ENCODE measurements at places on chromosomes 4 and X.

- DNase-seq = no peak
Measured at GRCh38 chr4:54703182-54703581, 45.4 kb downstream of the KIT start.

DNA sequence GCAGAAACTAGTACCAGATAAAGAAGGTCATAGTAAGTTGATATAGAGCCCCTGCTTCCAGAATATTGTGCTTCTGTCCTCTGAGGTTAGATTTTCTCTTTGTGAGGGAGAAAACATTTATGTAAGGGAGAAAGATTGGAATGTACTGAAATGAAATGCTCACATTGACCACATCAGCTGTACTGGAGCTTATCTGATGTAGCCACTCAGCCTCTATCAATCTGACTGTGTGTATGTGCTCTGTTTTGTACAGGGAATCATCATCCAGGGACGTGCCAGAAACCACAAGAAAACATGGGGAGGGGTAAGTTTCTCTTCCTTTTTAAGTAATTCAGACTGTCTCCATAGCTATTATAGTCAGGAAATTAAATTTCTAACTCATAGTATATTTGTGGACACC, 56.8 kb downstream of the PRRG1 start:
- no peak for DNase-seq

DNA sequence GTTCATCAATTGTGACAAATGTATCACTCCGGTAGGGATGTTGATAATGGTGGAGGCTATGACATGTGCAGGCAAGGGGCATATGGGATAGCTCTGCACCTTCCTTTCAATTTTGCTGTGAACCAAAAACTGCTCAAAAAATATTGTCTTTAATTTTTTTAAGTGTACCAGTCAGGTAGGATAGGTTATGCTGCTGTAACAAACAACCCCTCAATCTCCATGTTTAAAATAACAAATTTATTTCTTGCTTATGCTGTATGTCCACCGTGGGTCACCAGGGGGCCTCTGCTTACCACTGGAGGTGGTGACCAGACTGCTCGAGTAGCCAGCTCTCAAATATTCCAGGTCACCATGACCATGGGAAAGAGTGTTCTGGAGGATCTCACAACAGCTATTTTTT, 23.4 kb upstream of the MSX1 start:
- DNase-seq = no peak

DNA sequence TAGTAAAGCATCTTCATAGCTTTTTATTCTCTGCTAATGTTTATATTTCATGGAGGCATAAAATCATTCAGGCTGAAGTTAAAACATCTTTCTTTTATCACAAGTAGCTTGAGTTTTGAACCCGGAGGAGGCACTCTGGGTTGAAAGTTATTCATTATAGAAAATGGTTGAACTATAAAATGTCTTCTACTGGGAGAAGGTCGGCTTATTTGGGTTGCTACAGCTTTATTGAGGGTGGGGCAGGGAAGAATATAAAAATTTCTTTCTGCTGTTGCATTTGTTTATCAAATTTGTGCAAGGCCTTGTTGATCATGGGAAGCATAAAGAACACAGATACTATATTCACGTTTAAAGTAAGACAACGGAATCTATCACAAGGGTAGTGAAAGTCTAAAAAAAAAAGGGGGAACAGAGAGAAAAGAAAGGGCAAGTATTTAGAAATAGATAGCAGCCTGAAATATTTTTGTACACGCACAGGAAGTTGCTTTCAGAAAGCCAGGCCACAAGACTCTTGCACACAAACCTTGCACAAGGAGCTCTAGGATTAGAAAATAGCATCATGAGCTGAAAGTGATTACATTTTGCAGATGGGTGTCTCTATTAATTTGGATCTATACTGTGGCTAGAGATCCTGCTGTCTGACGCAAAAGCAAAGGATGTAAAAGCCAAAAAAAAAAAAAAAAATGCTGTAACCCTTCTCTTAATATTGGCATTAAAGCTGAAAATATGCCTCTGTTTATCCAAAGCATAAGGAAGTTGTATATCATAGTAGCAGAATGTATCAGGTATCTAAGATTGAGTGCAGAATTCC, 37.2 kb upstream of the FAM9C start:
- no peak for DNase-seq

DNA sequence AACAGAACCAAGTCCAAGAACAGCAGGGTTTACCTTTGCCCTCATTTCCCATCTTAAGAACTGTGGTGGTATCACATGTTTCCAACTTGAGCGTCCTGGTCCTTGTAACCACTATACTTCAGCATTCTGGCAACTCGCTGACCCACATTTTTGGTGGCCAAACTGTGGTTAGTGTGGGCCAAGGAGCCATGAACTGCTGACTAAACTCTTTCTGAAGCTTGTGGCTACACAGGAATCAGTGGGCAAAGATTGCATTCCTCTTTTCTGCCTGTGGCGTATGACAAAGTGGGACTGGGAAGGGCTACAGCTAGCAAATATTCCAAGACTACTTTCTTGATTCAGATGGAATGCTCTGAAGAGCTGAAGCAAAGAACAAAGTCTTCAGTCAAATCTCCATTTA, 106.3 kb upstream of the MID1 start:
- no peak for DNase-seq

DNA sequence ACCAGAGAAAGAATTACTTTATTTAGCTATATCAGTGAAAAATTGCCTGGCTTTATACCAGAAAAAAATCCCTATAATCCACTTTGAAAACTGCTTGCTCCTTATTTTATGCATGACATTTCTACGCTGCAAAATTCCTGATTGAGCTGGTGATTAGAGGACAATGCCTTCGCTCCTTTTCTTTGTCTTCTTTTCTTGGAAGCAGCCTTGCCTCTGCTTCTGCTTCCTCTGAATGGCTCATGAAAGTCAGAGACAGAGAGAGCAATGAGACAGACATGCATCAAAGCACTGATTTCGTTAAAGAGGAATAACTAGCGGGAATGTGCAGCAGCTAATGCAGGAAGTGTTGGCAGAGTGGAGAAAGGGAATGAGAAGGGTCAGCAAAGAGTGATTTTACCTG, 294.3 kb upstream of the IGFBP7 start:
- no peak for DNase-seq

- DNase-seq = no peak
Measured at GRCh38 chrX:111090458-111090857, 5.5 kb upstream of the PAK3 start.

DNA sequence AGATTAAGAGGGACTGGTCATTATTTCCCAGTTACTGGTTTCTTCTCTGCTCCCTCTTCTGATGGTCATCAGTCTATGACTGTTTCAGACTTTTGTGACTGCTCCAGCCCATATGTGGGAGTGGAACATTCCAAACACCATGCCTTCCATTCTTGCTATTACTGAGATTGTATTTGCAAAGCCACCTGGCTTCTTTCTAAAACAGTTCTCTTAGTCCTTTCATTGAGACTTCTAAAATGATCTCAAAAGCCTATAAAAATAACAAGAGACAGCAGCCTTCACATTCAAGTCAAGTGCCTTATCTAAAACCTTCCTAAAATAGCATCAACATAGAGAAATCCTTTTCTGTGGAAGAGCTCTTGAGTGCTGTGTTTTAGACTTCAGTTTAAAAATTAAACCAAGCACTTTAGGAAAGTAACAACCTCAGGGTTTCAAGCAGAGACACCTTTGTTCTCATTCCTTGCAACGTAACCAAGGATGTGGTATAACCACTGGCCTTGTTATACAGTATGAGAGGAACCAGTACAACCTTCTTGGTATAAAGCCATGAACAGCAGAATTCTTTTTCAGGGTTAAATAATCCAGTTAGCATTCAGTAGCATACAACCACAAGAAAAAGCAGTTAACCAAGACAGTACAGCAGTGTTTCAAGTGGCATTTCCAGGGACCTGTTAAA, 97.1 kb downstream of the NFKB1 start:
- DNase-seq = no peak

DNA sequence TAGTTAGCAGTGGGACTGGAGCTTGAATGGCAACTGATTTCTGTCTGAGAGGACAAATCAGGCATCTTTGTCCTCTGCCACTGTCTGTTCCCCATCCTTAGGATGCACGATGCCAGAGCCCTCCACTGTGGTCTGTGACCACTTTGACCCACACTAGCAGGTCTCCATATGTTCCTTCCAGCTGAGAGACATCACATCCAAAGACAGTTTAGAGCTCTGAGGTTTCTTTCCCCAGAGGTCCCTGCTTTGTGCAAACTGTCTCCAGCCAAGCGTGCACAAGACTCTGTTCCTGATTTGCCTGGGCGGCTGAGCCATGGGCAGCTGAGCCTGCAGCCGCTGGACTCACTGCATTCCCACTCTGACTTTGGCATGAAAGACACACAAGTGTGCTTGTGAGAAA, 98.0 kb downstream of the PTTG2 start:
- no peak for DNase-seq

GRCh38 chrX:68461093-68461492, 27.8 kb upstream of the OPHN1 start:
- DNase-seq = no peak

- DNase-seq = no peak
Measured at GRCh38 chr4:161393602-161394001, 770.2 kb downstream of the FSTL5 start.

GRCh38 chr4:84719115-84719514, 136.2 kb downstream of the CDS1 start:
- no peak for DNase-seq

- DNase-seq = no peak
Measured at GRCh38 chrX:150119323-150119722, 181.0 kb upstream of the EOLA2 start.

DNA sequence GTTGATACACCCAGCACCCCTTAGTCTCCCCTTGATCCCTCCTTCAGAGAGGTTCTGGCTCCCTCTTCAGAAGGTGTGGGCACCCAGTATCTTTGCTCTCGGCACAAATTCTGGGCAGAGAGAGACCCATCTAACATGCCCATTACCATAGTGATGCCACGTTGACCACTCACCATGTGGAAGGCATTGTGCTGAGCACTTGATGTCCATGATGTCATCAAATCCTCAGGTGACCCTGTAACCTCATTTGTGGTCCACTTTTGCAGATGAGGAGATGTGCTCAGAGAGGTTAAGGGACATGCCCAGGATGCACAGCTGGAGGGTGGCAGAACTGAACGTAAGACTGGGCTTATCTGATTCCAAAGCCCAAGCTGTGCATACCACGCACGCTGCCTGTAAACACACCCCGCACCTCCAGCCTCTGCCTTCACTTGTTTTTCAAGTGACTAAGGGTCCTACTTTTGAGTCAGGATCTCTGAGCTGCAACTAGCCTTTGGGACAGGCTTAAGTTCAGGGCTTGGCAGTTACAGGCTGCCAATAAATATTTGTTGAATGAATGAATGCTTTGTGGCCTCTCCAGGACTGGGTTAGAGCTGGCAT, 55.2 kb downstream of the HTRA3 start:
- no peak for DNase-seq

- DNase-seq = no peak
Measured at GRCh38 chr4:39037941-39038340, 5.7 kb upstream of the TMEM156 start.

DNA sequence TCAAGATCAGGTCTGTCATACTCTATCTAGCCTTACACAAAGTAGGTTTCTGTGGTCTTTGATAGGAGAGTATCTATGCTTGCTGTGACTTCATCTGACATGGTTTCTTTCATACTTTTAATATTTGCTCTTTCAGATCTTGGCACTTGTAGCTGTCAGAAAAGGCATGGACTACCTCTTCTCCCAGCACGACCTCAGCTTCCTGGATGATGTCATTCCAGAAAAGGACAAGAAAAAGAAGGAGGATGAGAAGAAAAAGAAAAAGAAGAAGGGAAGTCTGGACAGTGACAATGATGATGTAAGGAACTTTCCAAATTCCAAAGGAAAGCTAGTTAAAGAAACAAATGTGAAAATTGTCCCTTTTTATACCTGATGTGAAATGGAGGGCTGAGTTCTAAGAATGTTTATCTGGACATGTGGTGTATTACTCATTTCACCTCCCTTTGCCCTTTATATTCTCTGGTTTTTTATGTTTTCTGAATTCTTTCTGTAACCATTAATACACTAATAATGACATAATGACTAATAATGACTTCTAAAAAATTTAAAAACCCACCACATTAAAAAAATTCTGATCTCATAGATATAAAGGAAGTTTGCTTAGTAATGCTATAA, 221.2 kb downstream of the SLC4A4 start:
- DNase-seq = no peak

GRCh38 chrX:79325263-79325958, 41.7 kb downstream of the ITM2A start:
- peak; percentile 25 for DNase-seq

DNA sequence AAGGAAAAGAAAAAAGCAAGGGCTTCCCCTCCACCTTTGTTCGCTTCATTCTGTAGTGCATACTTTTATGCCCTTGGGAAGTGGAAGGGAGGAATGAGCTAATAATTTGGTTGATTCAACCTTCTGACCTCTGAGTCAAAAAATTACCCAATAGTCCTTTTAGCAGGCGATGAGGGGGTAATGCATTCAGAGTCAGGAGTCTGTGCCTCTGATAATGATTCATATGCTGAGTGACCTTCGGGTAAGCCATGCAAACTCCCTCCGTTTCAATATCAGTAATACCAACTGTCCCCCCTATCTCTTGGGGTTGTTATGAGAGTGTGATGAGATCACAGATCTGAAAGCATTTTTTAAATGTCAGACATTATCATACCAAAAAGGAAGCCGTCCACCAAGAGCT, 41.6 kb upstream of the ACSL4 start:
- DNase-seq = no peak

DNA sequence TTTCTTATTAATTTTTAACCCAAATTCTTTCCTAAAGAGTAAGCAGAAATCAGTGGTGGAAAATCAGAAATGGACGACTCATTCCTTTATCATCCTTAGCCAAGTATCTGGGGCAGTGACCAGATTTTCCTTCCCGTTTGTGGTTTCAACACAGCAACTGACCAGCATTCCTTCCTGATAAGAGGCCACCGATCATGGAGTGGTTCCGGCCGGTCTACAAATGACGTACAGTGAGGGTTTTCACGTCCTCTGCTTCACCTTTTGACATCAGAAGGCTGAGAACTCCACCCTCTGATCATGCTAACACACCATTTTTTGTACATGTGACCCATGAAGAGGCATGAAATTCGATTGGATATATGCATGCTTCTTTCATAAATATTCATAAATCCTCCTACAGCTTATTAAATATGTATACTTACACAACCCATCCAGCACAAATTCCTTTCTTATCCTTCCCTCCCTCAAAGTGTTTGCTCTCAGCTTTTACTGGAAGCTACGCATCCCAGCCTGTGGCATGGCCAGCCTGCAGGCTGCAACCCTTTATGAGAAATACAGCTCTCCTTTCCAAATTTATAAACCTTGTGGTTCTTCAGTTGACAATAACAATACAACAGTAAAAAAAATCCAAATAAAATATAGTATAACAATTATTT, 173.0 kb upstream of the CASK start:
- DNase-seq = no peak

DNA sequence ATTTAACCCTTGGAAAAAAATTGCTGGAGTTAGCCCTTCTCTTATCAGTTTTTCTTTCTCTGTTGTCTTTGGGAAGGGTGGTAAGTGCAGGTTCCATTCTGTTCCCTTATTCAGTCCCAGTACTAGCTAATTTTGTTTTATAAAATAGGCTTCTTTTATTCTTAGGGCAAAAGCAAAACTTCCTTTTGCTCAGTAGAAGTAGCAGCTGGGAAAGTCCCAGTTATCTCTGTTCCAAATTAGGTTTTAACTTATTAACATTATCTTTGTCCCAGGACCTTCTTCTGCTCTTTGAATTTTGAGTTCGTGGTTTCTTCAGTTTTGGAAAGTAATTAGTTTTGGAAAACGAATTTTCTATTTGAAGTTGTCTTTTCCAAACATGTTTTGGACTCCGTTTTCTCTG, 61.1 kb downstream of the BANK1 start:
- no peak for DNase-seq
